Stimulated activated CD8-positive, alpha-beta memory T cell treated with anti-CD3 and anti-CD28 coated beads, Interleukin-15, amount 100 ng/mL, for 24 hours (primary cell): ENCODE measurements at places on chromosomes 7 and 10.

GRCh38 chr7:99679032-99679399 lies 780 bp downstream of the CYP3A5 start:
- no peak for DNase-seq

- DNase-seq, result no peak
Observed at GRCh38 chr7:54785261-54785660, 26.2 kb upstream of the SEC61G start.

GRCh38 chr10:111150691-111151090 lies 73.9 kb downstream of the ADRA2A start:
- DNase-seq, result no peak

DNA sequence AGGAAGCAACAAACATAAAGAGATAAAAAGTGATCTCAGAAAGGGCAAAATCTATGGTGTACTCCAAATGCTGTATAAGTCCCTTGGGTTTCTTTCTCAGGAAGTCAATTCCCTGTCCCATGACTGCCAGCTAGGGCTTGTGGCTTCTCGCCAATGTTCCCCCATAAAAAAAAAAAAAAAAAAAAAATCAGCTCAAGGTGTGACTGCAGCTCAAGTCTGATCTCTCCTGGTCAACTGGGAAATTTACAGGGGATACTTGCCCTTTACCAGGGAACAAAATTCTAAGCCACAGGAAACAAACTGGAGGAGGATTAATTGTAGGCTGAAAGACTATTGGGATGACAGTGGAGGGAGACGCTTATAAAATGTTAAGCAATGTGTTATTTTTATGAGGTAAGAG lies 76.0 kb downstream of the PCGF5 start:
- no peak for DNase-seq

- no peak for DNase-seq
Observed at GRCh38 chr7:81277691-81278090, 358.8 kb upstream of the SEMA3C start.

DNA sequence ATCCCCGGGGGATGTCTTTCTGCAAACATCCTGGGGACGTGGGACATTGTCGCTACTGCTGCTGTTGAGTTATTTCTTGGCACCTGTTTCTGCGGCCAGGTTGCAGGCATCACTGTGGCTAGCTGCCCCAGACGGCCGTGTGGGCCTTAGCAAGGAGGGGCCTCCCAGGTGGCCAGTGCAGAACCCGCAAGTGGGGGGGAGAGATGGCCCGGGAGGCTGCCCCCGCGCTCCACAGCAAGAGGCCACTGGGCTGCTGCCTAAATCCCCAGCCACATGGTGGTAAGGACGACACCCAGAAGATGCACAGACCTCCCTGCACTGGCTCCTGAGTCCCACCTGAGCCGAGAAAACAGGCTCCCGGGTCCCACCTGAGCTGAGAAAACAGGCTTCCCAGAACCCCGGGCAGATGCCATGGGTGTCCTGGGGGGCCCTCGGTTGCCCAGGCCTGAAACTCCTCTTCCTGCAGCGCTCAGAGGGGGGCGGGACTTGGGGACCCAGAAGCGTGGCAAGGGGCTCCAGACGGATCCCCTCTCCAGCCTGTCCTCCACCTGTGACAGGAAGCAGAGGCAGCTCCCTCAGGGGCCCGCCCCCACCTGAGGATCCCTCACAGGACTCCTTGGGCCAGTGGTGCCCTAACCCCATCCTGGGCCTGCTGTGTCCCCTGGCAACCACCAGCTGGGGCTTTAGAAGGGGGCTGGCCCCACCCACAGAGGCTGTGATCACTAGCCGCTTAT lies 952 bp upstream of the MAFK start:
- DNase-seq, result no peak

GRCh38 chr7:90693939-90694338 lies 97.8 kb downstream of the CDK14 start:
- no peak for DNase-seq

GRCh38 chr7:72268090-72268489 lies 144.0 kb downstream of the CALN1 start:
- DNase-seq, result no peak

DNA sequence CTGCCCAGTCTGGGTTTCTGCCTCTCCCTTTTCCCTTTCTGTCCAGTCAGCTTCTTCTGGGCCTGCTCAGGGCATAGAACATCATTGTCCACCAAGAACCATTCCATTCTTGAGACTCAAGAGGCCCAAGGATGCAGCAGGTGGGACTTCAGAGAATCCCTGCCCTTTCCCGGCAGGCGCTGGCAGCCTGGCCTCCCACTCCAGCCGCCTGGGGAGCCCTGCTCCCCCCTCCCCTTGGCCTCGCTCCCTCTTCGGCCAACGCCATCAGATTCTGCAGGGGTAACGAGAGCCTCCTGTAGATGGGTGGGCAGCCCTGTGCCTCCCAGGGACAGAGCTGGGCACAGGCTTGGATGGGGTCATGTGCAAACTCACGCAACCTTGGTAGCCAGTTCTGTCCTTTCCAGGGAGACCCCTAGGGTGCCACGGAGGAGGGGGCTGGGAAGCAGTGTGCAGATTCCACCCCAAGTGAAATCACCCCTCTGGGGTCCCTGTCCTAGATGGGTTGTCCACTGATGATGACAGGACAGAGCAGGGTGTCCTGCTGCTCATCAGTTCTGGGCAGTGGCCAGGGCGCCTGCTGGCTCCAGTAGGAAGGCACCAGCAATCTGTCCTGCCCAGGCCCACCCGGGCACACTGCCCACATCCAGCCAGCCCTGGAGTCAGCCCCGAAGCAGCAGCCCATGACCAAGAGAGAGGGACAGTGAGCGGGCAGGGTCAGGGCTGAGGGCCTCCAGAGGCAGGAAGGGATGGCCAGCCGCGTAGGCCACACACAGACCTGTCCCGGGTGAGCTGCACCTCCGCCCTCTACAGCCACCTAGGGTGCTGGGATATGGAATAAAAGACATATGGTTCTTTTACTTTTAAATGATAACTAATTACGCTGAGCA lies 47.7 kb downstream of the RASGEF1A start:
- DNase-seq, result no peak
